ENCODE measurements at places on chromosomes 5 and 9.

DNA sequence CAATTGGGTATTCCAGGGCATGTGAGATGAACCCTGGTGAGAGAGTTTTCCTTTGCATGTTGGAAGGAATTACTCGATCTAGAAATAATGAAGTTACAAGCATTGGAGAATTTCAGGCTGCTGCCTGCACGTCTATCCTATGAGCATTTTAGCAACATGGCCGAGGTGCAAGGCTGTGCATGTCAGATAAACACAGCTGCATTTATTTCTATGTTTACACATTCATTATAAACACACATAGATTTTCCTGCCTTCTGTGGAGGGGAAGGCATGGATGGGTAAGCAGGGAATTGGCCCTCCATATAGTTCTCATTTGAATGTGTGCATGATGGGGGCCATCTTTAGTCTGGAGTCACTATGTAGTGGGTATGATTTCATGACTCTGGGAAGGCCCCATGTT is 42.3 kb downstream of the AOPEP start:
- DNase-seq, result no peak

- no peak for DNase-seq
Observed at GRCh38 chr9:87683751-87684626, 41.9 kb upstream of the CTSL start.

DNA sequence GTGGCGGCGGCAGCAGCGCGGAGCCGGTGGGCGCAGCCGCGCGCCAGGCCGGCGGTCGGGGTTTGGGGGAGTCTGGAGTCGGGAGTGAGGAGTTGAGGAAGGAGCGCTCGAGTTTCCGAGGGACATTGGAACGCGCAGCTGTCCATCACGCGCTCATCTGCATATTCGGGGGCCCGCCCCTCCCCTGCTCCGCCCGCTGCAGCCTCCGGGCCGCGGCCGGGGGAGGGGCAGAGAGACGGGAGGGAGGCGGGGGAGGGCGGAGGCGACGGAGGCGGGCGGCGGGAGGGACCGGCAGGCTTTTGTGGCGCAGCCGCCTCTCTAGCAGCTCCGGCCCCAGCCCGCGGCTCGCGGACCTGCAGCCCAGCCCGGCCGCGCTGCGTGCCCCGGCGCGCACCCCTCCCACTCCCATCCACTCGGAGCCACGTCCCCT is at the start of gene IRX2:
Gene IRX2 (minus strand): TSS at position 86 of the 430 bp plus-strand sequence. CDS start 264 bp downstream, outside the sequence.
- DNase-seq, result no peak

DNA sequence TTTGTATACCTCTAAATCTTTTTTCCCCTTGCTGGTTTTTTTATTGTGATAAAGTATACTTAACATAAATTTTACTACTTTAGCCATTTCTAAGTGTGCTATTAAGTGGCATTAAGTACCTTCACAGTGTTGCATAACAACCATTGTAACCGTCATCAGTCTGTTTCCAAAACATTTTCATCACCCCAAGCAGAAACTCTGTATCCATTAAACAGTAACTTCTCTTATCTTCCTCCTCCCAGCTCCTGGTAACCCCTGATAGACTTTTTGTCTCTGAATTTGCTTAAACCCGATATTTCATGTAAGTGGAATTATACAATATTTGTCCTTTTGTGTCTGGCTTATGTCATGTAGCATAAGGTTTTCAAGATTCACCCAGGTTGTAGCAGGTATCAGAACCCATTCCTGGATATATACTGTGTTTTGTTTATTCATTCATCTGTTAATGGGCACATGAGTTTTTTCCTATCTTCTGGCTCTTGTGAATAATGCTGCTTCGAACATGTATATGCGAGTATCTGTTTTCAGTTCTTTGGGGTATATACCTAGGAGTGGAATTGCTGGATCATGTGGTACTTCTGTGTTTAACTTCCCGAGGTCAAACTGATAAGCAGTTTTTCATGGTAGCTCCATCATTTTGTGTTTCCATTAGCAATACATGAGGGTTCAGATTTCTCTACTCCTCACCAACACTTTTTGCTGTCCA is 66.4 kb downstream of the EHMT1 start:
- no peak for DNase-seq

- DNase-seq, result no peak
Observed at GRCh38 chr9:105975886-105976645, 281.7 kb downstream of the TMEM38B start.

GRCh38 chr5:35938568-35939227 is at the start of gene CAPSL:
TSS of gene CAPSL (minus strand) at chr5:35938622. CDS start at chr5:35921120, 17,502 bp downstream.
- DNase-seq, result no peak

GRCh38 chr9:81804306-81804705 is 115.0 kb upstream of the TLE1 start:
- no peak for DNase-seq

- DNase-seq, result no peak
Observed at GRCh38 chr5:67858471-67859031, 357.0 kb upstream of the PIK3R1 start.

GRCh38 chr9:114310471-114311450 is 12.1 kb upstream of the ORM1 start:
- DNase-seq, result no peak

DNA sequence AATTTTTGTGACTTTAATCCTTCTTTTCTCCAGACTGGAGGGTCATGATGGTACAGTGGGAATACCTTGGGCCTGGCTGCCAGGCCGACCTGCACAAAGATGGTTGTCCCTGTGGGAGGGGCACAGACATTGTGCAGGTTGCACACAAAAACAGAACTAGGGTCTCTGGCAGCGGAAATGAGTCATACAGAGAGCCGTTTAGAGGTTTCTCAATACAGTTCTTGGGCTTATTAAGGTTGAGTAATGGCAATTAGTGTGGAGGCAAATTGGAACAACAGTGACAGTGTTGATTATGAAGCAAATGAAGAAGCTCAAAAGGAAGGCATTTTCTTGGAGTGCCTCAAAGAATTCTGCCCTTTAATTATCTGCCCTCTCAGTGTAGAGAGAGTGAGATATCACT is 173.6 kb downstream of the TENT4A start:
- DNase-seq, result no peak

GRCh38 chr9:127370672-127371648 is 26.0 kb upstream of the SLC2A8 start:
- DNase-seq, result no peak

- no peak for DNase-seq
Observed at GRCh38 chr9:126906091-126906490, 8.5 kb upstream of the RALGPS1 start.

GRCh38 chr9:8206720-8207119 is 407.1 kb upstream of the DMAC1 start:
- DNase-seq, result no peak

- peak; percentile 35 for DNase-seq
Observed at GRCh38 chr5:82641331-82642003, 363.3 kb upstream of the RPS23 start.

DNA sequence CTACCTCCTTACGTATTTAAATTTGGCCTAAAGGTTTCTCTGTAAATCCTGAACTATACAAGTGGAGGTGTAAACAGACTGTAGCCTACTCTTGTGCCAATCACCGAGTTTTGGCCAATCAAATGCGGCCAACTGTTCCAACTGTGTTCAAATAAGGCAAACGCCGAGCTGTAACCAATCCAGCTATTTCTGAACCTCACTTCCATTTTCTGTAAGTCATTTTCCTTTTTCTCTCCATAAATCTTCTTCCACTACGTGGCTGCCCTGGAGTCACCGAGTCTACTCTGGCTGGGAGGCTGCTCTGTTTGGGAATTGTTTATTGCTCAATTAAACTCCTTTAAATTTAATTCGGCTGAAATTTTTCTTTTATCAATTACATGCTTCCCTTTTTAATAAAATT is 58.4 kb downstream of the S1PR3 start:
- no peak for DNase-seq

DNA sequence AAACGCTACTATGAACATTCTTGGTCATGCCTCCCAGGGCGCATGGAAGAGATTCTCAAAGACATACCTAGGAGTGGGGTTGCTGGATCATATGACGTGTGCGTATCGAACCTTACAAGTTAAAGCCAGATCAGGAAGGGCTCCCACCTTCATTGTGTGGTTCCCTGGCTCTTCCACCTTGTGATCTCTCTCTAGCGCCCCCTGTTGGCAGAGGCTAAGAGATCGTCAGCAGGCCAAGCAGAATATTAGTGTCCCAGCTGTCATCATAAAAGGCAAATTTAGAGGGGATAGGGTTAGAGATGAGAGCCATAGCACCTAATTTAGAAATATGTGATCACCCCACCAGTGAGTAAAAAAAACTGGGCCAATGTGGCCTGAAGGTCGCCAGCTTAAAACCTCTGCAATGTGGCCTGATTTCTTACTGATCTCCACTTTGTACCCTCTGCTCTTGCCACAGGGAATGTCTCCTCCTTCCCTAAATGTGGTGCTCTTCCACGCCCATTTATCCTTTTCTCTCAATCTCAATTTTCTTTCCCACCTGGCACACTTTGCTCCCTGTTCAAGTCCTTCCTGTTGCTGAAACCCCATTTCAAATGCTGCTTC is 91.7 kb upstream of the SHB start:
- DNase-seq, result no peak

DNA sequence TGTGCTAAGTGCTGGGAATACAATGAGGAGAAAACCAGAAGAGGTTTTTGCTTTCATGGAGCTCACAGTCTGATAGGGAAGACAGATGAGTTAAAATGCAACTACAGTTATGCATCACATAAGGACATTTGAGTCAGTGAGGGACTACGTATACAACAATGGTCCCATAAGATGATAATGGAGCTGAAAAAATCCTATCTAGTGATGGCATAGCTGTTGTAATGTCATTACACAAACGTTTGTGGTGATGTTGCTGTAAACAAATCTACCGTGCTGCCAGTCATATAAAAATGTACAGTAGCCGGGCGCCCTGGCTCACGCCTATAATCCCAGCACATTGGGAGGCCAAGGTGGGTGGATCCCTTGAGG is 110.1 kb upstream of the RAD23B start:
- DNase-seq, result no peak

DNA sequence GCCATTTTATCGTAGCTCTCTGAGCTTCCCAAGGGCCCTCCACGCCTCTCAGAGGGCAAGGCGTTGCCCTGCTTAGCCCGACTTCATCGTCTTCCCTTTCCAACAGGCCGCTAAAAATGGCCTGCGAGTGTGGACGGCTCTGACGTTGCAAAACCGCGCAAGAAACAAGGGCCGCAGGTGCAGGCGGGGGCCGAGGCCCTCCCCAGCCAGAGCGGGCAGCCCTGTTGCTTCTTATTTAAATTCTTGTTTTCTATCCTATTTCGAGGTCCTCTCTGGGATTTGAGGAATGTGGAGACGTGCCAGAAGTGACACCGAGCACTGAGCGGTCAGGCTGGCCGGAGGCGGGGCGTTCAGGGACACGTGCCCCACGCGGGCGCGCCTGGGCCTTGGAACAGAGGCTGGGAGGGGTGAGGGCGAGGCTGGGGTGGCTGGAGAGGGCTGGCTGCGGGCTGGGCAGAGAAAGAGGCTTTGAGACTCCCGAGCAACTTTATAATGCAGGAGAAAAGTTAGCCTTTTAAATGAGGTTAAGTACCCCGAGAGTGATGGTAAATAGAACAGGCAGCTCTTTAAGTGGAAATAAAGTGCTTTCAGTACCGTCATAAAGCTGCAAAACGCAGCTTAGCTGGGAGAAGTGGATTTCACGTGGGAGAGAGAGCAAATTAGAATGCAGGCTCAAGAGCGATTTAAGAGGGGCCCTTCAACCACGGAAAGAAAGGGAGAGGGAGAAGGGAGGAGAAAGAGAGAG is 243.6 kb downstream of the AUH start:
- DNase-seq, result no peak

GRCh38 chr9:2291980-2292704 is 277.0 kb downstream of the SMARCA2 start:
- DNase-seq, result peak; percentile 99

- DNase-seq, result no peak
Observed at GRCh38 chr5:153885141-153885540, 153.6 kb downstream of the FAM114A2 start.

- DNase-seq, result no peak
Observed at GRCh38 chr5:173997331-173997730, 8.4 kb downstream of the C5orf47 start.

DNA sequence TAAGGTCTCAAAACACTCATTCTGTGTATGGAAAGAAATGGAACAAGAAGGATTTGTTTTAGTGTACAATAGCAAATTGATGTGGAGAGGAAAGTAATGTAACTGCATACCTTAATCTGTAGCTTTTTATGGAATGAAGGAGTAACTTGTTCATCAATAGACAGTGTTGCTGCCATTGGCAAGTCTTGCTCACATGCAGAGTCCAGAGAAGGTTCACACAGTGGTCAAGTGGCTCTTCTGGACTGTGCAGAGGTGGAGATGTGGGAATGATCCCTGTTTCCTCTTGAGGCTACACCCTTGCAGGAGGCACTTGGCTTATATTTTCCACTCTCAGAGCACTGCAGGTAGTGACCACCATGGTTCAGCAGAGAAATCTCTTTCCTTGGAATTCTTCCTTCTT is 132.9 kb upstream of the ANKH start:
- DNase-seq, result no peak

DNA sequence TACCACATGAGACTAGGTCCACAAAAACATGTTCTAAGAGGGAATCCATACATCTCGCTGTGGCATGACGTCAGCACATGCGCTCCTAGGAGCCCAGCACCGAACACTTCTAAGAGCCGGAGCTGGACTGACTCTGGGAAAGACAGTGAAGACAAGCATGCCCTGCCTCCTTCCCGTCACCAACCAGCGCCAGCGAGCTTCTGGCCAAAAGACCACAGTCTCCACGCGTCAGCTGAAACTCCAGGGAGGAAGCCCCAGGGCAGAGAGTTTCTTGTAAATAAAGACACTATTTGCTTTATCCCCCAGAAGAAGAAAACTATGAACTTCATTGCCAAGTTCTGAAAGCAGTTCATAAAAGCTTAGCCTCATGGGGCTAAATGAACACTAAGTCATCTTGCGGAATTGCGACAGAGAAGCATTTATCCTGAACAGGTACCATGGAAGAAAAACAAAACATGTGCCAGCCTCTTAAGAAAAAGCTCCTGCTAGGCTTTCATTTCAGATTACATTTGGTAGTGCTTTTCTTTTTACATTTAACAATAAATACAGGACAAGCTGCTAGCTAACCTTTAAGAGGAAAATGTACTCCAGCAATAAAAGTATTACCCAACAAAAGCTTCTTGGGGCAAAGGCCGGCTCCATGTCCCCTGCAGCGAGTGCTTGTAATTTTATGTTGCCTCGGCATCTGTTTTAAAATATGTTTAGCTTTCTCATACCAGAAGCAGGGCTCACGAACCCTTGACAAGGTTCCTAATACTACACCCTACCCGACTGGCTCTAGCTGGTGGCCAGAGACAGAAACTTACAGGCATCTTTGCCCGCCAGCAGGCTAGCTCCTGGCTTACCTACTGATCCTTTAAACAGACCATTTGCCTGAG is 96.5 kb downstream of the PRRT1B start:
- no peak for DNase-seq

- no peak for DNase-seq
Observed at GRCh38 chr5:96984506-96985192, 48.8 kb downstream of the LNPEP start.

GRCh38 chr9:129143031-129143927 is 32.1 kb downstream of the PTPA start:
- peak; percentile 2 for DNase-seq

GRCh38 chr9:35714123-35714522 is 17.9 kb downstream of the TLN1 start:
- DNase-seq, result no peak

- DNase-seq, result no peak
Observed at GRCh38 chr5:35029333-35029732, 18.4 kb downstream of the AGXT2 start.

- no peak for DNase-seq
Observed at GRCh38 chr5:132011622-132012343, at the start of gene ACSL6. TSS of gene ACSL6 (minus strand) at chr5:132011658. CDS start at chr5:132011553, 105 bp downstream.

- DNase-seq, result no peak
Observed at GRCh38 chr9:16321461-16322119, 548.9 kb downstream of the BNC2 start.

- DNase-seq, result no peak
Observed at GRCh38 chr9:131270171-131271015, 5.9 kb downstream of the FAM78A start.

All from NCI-H2081 treated with DMSO at 0.1 percent for 48 hours (cell line).